Brain (organoid and tissue), 16 donors: ENCODE measurements at places on chromosomes 3 and 15. TPM values are rescaled to one million over a fixed set of nuclear protein-coding genes. Genes with fewer than 3 reads are reported as not detected.

Gene BDH1
- polyA plus RNA-seq = 43.2 TPM

Gene FAM81A
- polyA plus RNA-seq = 10.4 TPM

Gene NOX5
- not detected for polyA plus RNA-seq

Gene PBRM1
- 27.5 TPM for polyA plus RNA-seq

Gene TRH
- 13.8 TPM for polyA plus RNA-seq

Gene SNTN
- not detected for polyA plus RNA-seq

Gene PLIN1
- polyA plus RNA-seq = 3.3 TPM

Gene TM4SF18
- polyA plus RNA-seq = 4.4 TPM

Gene TMCO5A
- polyA plus RNA-seq = not detected

Gene HIGD1A
- 252 TPM for polyA plus RNA-seq

Gene MUSTN1
- 25.5 TPM for polyA plus RNA-seq

Gene GRAMD1C
- 3.0 TPM for polyA plus RNA-seq

Gene QARS1
- polyA plus RNA-seq = 176 TPM

Gene KIF7
- 1.7 TPM for polyA plus RNA-seq

Gene EPB42
- not detected for polyA plus RNA-seq

Gene TMOD2
- polyA plus RNA-seq = 14.9 TPM

Gene ANO10
- 35.4 TPM for polyA plus RNA-seq

Gene VPS13C
- polyA plus RNA-seq = 2.4 TPM

Gene IMPG2
- not detected for polyA plus RNA-seq

Gene TIMMDC1
- 54.6 TPM for polyA plus RNA-seq

Gene DIPK2A
- 5.6 TPM for polyA plus RNA-seq

Gene EIF2B5
- 43.7 TPM for polyA plus RNA-seq

Gene ETV5
- 8.5 TPM for polyA plus RNA-seq

Gene FAM162A
- 45.6 TPM for polyA plus RNA-seq

Gene CCR8
- not detected for polyA plus RNA-seq

Gene DPPA2
- not detected for polyA plus RNA-seq

Gene CGGBP1
- 36.3 TPM for polyA plus RNA-seq
